ENCODE measurements at places on chromosomes 6 and 20.

DNA sequence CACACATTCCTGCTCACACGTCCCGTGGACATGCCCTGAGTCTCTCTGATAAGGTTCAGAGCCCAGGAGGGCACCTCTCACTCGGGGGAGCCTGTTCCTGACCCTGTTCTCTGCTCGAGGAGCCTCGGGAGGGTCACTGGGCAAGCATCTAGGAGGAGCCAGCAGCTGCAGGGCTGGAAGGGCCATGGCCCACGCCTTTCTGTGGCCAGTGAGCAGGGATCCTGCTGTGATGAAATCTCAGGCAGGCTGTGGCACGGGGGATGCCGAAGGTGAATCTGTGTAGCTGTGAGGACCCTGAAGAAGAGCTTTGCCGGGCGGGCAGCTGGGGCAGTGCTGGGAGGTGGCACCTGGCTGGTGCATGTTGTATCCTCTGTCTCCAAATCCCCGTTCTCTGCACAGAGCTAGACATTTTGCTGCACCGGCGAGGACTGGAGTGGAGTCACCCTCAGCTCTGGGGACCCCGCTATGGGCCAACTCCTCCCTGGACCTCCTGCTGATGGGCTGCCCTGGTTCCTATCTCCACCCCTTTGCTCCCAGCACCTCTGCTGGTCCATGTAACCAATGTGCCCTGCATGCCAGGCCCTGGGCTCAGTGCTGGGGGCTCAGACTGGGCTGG is 7.1 kb upstream of the NPBWR2 start:
- DNase-seq = no peak

DNA sequence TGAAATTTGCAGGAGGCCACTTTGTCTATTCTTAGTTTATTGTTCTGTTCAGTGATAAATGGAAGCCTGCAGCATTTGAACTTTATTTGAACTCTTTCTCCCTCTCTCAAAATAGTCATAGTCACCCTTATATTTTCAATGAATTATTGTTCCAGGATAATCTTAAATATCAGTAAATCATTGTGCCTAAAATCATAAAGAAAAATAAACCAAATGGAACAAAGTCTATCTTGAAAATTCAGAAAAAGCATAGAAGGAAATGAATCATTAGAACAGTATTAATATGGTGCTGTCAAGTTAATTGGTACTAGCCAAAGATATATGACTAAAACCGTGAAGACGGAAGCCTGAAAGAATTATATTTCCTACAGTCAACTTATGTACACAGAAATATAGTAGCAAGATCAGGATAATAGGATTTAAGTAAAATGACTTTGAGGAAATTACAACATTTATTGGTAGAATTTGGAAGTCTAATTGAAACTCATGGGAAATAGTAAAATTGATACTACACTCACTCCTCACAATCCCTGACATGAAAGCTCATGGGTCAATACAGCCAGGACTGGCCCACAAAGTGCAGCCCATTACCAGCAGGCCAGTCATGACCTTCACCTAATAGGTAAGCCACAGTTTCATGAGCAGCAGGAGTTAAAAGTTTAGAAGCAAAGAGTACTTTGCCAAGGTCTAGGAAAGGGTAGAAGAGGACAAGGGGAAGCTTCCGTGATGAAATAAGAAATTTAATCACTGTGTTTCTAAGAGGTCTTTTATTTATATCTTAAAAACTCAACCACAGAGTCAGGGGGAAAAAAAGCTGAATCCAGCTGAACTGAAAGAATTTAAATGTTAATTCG is 119.9 kb upstream of the ENPP5 start:
- DNase-seq = no peak

DNA sequence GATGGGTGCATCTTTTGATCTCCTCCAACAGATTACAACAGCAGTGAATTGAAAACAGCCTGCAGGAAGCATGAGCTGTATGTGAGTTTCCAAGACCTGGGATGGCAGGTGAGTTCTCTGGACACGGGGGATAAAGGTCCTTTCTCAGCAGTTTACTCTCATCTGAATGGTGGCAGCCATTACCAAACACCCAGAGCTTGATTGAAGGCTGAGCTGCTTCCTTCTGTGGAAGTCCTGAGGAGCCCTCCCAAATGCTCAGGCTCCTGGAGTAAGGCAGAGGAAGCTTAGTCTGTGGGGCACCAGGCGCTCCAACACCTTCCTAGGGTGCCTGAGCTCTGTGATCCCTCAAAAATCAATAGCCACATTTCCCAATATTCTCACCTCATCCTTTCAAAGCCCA is 31.5 kb downstream of the TXNDC5 start:
- no peak for DNase-seq

DNA sequence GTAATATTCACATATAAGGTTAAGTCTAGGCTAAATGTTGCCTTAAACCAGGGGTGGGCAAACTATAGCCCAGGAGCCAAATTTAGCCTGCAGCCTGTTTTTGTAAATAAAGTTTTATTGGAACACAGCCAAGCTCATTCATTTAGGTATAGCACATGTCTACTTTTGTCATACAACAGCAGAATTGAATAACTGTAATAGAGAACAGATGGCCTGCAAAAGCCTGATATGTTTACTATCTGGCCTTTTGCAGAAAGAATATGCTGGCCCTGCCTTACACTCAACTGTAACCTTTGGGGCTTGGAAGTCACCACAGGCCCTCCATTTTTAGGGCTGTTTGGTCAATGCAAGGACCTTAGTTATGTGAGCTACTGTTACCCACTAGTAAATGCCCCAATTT is 17.7 kb upstream of the BCLAF1 start:
- no peak for DNase-seq

DNA sequence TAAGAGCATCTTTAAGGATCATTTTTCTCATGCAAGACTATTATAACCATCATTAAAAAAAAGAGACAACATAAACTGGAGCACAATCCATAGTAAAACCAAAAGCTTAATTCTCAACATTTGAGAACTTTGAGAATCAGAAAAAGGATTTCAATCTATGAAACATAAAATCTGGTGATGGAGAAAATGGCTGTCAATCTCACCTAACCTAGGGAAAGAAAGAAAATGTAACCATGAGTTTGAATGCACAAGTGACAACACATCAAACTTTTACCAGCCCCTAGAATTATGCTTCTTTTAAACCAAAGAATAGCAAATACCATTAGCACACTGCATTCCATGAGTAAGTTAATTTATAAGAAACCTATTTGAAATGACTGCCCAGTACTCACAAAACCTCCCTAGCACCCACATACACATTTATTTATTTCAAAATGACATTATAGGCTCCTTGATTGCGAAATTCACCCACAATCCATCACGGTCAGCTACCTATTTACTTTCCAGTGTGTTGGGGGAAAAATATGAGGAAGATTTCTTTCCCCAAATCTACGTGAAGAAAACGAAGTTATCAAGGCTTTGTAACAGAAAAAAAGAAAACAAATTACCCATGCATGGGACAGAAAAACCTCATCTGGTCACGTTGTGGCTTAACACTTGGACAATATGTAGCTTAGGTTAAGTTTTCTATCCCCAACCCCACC is 828 bp downstream of the ASCC3 start:
- no peak for DNase-seq

DNA sequence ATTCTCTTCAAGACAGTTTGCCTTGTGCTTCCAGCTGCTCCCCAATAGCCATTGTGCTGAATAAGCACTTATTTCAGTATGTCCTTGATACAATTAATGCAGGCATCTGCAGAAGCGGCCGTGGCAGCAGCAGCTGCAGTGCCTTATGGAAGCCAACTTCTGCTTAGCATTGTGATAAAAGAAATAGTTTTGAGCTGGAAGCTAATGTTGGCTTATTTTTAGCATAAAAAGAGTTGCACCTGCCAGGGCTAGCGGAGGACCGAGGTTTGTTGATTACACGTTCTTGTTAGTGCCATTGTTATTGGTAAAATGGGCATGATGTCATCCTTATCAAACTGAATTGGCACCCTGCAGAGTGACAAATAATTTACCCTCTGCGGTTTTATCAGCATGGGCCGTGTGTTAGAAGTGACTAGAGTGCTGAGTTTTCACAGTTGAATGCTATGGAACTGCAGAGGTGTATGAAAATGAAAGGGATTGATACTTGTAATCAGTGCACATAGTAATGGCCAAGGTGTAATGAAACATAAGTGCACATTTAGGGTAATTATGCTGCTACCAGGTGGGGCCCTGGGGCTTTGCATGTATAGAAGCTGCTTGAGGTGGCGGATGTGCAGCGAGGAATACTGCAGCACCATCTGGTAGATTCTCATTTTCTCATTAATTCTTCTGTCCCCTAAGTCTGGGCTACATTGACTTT is 334.3 kb downstream of the CDKAL1 start:
- DNase-seq = no peak

DNA sequence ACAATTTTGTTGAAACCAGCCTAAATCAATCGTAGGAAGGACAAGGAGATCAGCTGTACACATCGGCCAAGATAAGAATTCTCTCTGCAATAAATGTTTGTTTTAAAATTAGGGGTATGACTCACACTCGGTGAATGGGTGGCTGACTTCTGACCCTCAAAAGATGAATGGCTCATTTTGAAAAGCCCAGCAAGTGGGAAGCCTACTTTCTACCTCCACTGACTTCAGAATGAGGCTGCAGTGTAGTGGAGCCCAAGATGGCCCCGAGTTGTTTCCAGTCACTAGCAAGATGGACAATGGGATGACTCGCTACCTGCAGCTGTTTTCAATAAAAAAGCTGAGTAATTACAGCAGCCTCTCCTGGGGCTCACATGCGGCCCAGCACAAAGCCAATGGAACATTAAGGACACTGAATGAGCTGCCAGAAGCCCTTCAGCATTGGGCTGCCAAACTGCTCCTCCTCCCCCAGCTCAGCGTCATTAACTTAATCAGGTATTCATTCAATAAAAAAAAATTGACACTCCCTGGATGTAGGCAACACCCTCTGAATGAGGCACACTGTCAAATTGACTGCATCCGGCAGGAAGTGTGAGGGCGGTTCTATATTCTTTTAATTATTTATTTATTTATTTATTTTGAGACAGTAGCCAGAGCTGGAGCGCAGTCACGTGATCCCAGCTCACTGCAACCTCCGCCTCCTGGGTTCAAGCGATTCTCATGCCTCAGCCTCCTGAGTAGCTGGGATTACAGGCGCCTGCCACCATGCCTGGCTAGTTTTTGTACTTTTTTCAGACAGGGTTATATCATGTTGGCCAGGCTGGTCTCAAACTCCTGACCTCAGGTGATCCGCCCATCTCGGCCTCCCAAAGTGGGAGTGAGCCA is 107.3 kb downstream of the GMPR start:
- DNase-seq = no peak

- no peak for DNase-seq
Observed at GRCh38 chr20:14488212-14488611, 150.8 kb upstream of the FLRT3 start.

- no peak for DNase-seq
Observed at GRCh38 chr6:167492100-167492449, 167.2 kb downstream of the TTLL2 start.

DNA sequence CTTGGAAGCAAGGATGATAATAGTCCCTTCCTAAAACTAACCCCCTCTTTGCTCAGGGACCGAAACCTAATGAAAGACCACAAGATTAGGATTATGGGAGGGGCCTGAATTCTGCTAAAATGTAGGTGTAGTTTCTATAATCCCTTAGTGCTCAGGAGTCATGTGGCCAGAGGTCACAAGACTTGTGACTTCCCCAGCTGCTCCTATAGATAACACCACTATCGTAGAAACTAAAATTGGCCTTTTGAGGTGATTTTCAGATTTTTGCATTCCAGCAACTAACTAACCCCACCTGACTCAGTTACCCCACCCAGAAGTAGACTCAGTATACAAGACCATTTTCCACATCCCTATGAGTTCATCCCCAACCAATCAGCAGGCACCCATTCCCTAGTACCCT is 42.1 kb downstream of the MDN1 start:
- DNase-seq = no peak

GRCh38 chr6:17100806-17101205 is 1.0 kb upstream of the STMND1 start:
- no peak for DNase-seq

GRCh38 chr6:144232176-144232831 is 52.8 kb upstream of the UTRN start:
- no peak for DNase-seq

GRCh38 chr6:73558624-73559398 is 38.0 kb upstream of the EEF1A1 start:
- no peak for DNase-seq

GRCh38 chr6:14053811-14054210 is 63.8 kb upstream of the CD83 start:
- no peak for DNase-seq

GRCh38 chr6:119077391-119077642 is 1.1 kb downstream of the FAM184A start:
- no peak for DNase-seq

DNA sequence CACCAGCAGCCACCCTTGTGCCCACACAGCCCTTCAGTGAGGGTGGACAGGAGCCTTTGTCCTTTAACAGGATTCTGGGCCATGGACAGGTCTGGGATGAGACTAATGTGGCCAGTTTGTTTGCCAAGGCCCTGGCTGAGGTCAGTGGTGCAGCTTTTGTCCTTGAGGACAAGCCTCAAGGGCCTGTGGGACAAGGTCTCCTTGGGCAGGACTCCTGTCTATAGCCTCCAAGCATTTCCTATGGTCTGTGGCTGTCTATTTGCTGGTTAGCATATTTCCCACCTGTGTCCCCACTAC is 44.1 kb downstream of the SUN5 start:
- DNase-seq = no peak

- DNase-seq = no peak
Observed at GRCh38 chr6:90547079-90547478, 39.8 kb downstream of the MAP3K7 start.

Data from cortex of kidney (tissue), 1 donor.